ENCODE measurements at places on chromosomes 2 and 18.

DNA sequence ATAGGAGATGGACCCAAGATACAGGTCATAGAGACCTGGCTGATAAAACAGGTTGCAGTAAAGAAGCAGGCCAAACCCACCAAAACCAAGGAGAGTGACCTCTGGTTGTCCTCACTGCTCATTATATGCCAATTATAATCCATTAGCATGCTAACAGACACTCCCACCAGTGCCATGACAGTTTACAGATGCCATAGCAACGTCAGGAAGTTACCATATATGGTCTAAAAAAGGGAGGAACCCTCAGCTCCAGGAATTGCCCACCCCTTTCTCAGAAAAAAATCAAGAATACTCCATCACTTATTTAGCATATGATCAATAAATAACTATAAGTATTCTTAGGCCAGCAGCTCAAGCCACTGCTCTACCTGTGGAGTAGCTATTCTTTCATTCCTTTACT, 574.7 kb upstream of the ID2 start:
- peak; percentile 89 for DNase-seq

- DNase-seq: peak; percentile 24
Observed at GRCh38 chr18:26448714-26449159, 99.6 kb downstream of the KCTD1 start.

DNA sequence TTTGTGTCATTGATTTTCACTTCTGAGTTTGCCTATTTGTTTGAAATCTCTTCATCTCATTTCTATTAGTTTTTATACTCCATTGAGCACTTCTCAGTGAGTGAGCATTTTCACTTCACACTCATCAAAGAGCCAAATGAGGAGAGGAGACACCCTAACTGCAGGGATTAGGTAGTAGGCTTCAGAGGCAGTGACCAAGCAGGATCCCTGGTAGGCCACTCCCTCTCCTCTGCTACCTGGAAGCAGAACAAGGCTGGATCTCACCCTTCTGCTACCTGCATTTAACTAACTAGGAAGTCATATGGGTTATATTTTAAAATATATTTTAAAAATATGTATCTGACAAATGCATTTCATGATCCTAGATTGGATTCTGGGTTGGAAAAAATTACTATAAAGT, 52.7 kb downstream of the SEMA4F start:
- DNase-seq: no peak

DNA sequence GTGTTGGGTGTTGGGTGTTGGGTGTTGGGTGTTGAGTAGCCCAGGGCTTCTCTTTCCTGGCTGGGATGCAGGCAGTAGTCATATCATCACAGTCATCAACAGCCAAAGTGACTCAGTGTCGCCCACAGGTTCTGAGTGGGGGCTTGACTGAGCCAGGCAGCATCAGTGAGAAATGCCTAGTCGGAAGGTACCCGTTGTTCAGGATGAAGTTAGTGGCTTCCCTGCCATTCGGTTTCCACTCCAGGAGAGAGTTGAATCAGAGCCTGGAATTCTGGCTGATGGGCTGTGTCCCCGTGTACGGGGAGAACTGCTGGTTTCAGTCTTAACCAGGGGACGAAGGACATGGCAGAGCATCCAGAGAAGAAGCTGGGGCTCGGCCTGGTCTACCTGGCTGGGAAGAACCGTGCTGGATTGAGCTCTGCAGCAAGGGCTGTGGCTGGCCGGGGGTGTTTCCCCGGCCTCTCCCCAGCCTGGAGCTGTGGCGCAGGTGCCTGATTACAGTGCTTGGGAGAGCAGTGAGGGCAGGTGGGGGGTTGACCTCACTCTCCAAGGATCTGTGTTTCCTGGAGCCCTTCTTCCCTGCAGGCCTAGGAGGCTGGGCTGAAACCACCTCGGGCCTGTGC, 49.4 kb downstream of the AGAP1 start:
- no peak for DNase-seq

- DNase-seq: no peak
Observed at GRCh38 chr2:233833345-233833744, 21.0 kb downstream of the HJURP start.

DNA sequence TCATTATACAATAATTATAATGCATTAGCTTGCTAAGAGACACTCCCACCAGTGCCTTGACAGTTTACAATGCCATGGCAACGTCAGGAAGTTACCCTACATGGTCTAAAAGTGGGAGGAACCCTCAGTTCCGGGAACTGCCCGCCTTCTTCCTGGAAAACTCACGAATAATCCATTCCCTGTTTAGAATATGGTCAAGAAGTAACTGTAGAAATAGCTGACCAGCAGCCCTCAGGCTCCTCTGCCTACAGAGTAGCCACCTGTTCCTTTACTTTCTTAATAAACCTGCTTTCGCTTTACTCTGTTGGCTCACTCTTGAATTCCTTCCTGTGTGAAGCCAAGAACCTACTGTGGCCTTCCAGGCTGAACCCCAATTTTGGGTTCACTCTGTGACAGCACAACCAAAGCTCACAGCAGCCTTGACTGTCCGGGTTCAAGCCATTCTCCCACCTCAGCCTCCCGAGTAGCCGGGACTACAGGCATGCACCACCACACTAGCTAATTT, 20.0 kb upstream of the PTPN2 start:
- DNase-seq: no peak

DNA sequence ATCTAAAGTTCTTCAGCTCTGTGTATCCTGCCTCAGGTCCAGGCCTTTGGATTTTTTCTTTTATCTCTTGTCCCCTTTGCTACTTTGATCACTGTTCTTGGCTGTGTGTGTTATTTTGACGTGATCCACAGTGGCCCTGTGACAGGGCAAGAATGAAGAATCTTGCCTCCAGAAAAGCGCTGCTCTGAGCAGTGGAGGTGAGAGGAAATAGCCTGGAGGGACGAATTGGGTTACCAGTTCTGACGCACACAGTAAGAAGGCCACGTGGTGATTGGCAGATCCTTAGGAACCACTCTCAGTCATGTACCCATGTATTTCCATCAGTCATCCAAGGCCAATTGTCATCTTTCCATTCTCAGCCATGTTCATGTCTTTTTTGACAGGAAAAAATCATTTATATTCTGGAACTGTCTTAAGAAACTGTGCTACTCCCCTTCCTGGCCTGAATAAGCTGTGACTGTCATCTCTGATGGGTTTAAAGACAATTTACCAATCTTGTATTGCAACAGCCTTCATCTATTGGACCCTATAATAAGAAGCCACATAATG, 47.6 kb downstream of the MAPK4 start:
- DNase-seq: no peak

DNA sequence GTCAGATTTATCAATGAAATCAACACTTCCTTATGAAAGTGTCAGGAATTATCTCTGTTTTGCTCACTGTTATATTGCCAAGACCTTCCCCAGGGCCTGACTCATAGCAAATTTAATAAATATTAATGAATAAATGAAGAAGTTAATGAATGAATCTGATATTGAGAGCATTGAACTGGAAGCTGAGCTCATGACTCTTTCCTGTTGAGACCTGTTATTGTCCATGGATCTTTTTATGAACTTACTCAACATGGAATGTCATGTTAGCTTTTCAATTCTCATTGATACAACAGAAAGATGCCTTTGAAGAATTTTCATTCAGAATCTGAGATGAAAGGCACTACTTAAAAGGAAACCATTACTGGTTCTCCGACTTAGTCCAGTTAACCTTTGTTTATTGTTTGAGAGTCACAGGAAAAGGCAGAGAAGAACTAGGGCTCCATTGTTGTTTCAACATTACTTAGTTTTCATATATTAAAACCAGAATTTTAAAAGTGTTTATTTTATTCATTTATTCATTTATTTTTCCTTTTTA, 90.4 kb upstream of the UNC80 start:
- no peak for DNase-seq

DNA sequence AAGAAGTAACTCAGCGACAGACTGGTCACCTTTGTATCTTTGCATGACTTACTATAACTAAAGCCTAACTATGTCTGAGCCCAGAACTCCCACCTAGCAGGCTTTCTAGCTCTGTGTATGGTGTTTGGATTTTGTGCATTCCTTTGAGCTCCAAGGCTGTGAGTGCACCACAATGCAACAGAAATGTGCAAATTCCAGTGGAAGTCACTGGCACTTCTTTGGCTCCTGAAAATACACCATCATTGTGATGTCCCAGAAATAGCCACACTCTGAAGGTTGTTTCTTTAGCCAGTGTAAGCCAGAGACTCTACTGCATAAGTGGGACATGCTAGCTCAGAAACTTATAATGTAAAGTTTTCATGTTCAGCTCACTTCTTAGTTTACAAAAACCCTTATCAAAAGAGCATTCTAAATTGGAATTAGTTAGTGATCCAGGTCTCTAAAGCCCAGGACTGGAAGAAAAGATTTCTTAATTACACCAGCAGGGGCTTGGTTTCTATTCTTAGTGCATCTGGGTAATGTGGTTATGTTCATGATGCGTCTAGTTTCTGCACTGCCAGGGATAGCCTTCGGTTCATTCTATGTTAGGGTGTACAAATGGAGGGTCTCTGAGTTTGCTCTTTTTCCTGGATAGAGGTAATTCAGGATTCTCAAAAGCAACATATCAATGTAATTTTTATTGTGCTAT, 1239.5 kb upstream of the ZEB2 start:
- DNase-seq: no peak

DNA sequence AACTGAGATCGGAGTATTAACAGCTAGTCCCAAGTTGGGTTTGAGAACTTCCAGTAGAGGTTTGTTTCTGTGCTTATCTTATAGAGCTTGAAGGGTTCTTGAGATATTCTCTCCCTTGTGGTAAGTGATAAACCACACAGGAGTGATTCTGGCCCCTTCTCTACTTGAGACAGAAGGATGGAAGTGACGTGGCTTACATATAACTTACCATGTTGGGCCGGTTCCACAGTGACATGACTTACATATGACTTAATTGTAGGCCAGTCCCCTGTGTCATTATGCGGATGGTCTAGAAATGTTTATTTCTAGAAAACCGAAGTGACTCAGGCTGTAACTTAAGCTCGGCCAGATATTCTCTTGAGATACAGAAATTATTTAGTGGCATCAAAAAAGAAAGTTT, 62.7 kb downstream of the TRAPPC12 start:
- no peak for DNase-seq

DNA sequence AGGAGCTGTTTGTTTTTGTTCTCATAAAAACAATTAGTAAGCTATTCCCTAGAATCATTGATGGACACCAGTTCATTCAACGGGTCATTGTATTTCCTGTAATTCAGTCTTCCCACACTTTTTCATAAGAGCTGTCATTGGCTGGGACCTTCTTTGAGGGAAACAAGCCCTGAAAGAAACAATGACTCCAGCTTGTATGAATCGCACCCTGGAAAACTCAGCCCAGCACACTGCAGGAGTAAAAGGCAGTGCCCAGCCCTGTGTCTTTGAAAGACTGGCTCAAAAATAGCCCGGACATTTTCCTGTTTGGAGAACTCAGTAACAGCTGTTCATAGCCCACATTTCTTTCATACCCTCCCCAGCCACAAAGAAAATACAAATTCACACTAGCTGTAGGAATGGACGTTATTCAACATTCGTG, 81.5 kb downstream of the NCKAP5 start:
- DNase-seq: no peak

DNA sequence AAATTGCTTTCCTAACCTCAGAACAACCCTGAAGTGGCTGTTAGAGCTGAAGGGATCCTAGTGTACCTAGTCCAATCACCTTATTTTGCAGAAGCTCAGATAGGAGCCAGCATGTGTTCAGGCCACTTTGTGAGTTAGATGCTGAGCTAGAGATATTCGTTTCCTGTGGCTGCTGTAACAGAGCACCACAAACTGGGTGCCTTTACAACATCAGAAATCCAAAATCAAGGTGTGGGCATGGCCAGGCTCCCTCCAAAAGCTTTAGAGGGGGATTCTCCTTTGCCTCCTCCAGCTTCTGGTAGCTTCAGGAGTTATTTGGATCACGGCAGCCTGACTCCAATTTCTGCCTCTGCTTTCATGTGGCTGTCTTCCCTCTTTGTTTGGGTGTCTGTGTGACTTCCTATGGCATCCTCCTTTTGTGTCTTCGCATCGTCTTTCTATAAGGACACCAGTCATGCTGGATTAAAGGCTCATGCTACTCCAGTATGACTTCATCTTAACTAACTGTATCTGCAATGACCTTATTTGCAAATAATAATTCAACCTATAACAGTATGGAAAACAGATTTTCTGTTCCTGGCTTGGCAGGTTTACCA, 86.3 kb upstream of the TGFA start:
- DNase-seq: no peak

- no peak for DNase-seq
Observed at GRCh38 chr2:176461098-176461808, 192.0 kb downstream of the MTX2 start.

DNA sequence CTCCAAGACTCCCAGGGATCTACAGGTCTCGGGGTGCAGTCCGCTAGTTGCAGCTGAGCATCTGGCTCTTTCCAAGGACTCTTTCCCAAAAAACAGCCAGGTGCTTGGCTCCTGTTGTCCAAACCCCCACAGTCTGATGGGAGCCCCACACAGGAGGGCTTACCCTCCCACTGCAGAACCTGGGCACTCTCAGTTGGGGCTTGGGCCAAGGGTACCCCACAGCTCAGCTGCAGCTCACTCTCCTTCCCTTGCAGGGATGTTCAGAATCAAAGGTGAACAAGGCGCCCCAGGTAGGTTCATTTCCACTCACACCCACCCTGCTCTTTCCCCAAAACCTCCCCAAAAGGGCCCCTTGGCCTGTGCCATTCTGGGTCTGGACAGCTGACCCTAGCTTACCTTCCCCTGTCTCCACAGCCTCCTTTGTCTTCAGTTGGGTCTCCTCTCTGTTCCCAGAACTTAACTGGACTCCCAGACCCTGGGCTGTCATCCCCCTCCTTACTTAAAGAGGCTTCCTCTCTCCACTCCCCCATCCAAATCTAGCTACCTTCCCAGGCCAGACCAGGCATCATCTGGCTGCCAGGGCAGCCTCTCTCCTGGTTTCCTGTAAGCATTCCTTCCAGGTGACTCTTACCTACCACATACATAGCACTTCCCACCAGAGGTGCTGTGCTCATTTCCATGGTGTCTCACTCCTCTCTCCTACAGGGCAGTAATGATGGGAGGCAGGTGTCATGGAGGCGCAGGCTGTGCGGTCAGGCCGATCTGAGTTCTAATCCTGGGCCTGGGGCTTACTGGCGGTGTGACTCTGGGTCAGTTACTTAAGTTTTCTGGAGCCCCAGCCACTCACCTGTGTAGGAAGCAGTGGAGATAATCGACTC, 29.5 kb downstream of the MARCO start:
- no peak for DNase-seq

- no peak for DNase-seq
Observed at GRCh38 chr2:241506793-241507429, 1.5 kb downstream of the STK25 start.

Measured in SK-N-DZ (cell line).